ENCODE measurements at places on chromosomes 5 and 9.

DNA sequence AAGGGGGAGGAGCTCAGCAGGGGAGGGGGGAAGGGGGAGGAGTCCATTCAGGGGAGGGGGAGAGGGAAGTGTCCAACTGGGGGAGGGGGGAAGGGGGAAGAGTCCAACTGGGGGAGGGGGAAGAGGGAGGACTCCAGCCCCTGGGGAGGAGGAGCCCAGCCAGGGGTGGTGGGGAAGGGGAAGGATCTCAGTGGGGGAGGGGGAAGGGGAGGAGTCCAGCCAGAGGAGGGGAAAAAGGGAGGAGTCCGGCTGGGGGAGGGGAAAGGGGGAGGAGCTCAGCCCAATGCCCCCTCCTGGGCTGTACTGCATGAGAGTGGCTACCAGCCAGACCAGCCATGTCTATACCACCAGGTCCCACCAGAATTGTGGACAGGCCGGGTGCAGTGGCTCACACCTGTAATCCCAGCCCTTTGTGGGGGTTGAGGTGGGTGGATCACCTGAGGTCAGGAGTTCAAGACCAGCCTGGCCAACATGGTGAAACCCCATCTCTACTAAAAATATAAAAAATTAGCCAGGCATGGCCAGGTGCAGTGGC, 30.6 kb upstream of the ADAMTS2 start:
- no peak for DNase-seq

DNA sequence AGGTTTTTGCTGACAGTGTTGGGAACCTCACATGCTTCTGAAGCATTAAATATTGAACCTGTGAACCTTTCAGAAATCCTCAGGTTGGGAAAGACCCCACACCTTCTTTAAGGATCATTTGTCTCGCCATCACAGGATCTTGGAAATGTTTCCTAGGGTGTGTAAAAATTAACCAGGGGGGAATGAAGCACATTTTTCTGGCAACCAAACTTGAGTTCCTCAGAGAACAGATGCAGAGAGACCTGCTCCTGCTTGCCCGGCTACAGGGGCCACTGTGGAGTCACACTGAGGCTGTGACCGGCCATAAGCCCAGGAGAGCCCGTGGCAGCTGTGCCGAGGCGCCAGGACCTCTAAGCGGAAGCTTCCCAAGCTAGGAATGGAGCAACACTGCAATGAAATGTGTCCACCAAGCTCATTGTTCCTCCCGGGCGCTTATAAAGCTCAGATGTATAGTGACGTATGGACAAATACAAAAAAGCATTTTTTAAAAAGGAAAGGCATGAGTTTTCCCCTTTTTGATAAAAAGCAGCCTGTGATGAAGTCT, 7.7 kb downstream of the CXCL14 start:
- no peak for DNase-seq

DNA sequence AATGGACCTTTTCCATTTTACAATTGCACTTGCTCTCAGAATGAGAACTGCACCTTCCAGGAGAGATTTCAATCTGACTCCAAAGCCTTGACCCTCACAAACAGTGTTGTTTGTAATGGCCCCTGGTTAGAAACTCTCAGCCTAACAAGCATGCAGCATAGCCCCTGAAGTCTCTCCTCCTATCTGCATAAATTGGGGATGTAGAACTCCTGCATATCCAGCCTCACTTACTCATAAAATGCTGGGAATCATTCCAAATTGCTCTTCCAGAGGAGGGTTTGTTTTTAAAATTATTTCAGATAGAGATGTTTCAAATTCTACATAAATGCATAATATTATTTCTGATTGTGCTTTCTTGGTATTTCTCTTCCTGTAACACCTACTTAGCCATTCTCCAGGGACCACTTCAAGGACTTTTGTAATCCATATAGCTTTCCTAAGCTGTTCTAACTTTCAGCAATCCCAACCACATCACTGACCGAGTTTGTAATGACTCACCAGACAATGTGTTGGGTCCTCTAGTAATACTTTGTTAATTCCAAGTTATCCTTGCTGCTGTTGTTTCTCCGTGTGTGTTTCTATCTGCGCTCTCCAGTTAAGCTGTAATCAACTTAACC, 143.8 kb upstream of the CCDC152 start:
- peak; percentile 63 for DNase-seq

GRCh38 chr9:74865177-74865576, 22.5 kb downstream of the TRPM6 start:
- DNase-seq: no peak

DNA sequence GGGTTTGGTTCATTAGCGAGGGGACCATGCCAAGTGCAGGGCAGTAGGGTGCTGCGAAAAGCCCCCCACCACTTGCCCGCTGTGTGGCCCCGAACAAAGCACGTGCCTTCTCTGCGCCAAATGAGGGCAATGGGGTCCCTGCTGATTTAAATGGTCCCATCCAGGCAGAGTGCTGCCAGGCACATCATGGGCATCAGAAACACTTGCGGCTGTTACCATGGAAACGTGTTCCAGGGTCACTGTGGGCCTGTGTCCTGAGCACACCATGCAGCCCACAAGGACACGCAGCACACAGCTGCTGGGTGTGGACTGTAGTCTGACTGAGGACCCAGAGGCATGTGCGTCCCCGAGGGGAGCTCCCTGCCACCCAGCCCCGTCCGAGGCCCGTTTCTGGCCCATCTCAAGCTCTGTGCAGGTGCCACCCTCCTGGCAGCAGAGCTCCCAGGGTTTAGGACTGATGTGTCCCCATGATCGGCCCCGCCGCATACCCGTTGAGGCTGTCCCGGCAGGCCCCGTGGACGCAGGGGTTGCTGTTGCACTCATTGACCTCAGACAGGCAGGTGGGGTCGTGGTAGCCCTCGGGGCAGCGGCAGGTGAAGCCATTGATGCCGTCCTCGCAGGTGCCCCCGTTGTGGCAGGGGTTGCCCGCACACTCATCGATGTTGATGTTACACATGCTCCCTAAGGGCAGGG, 31.3 kb upstream of the SEC16A start:
- peak; percentile 14 for DNase-seq

DNA sequence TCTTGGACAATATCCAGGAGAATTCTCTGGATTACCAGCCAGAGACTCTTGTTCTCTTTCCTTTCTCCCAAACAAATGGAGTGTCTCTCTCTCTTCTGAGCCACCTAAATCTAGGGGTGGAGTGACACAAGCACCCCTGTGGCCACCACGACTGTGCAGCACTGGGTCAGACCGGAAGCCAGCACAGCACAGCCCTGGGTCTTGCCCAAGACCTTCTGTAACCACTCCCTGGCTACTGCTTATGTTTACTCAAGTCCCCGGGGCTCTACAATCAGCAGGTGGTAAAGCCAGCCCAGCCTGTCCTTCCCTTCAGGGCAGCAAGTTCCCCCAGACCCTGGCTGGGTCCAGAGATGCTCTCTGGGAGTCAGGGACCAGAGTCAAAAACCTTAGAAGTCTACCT, 110.0 kb upstream of the TUT7 start:
- DNase-seq: peak; percentile 45

DNA sequence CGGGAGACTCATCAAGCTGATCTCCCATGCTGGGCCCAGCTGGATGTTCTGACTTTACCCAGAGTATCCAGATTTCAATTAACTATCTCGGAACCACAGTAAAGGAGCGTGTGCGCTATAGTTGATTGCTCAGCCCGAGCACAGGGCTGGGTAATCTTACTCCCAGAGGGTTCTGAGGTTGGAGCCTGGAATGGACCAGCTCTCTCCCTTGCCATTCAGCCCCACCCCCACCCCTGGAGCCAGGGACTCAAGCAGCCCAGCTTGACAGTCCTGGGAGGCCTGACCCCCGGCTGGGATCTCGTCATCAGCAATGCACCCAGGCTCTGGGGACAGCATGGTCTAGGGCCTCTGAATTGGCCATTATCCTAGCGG, 23.7 kb upstream of the PTGES start:
- DNase-seq: peak; percentile 41

- DNase-seq: no peak
Measured at GRCh38 chr5:36587354-36587753, 19.1 kb upstream of the SLC1A3 start.

- no peak for DNase-seq
Measured at GRCh38 chr5:150242251-150242894, 47.2 kb downstream of the CAMK2A start.

- DNase-seq: peak; percentile 55
Measured at GRCh38 chr9:110623462-110624025, 44.0 kb upstream of the SVEP1 start.

DNA sequence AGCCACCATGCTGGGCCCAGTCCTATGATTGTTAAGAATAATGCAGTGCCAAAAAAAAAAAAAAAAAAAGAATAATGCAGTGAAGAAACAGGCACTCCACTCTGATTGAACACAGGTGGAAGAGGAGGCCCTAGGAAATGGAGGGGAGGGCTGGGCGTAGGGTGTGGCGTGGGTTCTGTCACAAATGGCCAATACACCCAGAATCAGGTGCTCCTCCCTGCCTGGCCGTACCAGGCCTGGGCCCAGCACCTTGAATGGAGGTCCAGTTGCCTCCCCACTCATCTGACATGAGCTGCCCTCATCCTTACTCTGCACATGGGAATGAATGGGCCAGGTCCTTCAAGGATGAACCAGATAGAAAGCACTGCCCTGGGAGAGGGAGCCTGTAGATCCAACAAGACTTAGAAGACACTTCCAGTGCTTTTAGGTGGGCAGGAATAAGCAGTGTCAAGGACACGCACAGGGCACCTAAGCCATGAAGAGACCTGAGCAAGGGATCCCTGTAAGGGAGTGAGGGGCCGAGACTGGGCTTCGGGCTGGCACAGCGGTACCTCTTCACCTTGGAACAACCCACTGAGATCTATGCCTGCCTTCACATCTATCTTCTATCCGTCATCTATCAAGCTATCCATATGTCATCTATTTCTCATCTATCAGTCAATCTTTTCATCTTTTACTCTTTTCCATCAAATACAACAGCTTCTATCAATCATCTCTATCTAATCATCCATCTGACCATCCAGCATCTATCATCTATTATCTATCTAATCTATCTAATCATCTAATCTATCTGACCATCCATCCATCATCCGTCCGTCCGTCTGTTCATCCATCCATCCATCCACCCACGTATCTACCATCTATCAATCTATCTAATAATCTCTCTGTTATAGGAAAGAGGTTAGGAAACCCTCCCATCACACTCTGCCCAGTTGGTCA, 15.9 kb downstream of the NINJ1 start:
- DNase-seq: no peak

- DNase-seq: no peak
Measured at GRCh38 chr5:170865622-170866021, 3.8 kb downstream of the RANBP17 start.
